ENCODE measurements at places on chromosomes 12 and 14.

GRCh38 chr12:68350753-68351152 is 18.6 kb upstream of the MDM1 start:
- DNase-seq: no peak

- no peak for DNase-seq
These were observed 167.0 kb upstream of the ALG10B start for GRCh38 chr12:38149395-38150073.

DNA sequence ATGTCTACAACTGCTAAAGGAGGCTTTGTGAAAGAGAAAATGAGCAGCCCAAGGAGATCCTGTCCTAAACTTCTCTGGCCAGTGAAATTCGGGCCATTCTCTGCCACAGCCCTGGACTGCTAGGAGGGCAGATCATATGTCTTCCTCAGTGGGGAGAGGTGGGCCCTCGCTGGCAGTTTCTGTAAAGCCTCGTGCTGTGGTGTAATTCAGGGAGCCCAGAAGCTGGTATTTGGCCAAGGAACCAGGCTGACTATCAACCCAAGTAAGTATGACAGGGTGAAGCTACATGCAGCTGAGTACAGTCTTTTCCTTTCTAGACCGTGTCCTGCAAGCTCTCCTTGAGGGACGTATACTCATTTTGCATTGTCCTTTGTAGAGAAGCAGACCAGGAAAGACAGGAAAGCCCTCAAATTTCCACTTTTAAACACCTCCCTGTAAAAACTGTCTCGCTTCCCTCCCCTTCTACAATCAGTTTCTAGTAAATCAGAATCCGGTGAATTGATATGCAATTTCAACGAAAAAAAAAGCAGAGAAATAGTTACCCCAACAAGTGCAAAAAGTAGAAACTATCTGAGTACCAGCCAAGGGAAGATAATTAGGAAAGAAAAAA is 106.8 kb downstream of the DAD1 start:
- no peak for DNase-seq

- DNase-seq: peak; percentile 52
These were observed 7.6 kb downstream of the EVL start for GRCh38 chr14:100072783-100073346.

DNA sequence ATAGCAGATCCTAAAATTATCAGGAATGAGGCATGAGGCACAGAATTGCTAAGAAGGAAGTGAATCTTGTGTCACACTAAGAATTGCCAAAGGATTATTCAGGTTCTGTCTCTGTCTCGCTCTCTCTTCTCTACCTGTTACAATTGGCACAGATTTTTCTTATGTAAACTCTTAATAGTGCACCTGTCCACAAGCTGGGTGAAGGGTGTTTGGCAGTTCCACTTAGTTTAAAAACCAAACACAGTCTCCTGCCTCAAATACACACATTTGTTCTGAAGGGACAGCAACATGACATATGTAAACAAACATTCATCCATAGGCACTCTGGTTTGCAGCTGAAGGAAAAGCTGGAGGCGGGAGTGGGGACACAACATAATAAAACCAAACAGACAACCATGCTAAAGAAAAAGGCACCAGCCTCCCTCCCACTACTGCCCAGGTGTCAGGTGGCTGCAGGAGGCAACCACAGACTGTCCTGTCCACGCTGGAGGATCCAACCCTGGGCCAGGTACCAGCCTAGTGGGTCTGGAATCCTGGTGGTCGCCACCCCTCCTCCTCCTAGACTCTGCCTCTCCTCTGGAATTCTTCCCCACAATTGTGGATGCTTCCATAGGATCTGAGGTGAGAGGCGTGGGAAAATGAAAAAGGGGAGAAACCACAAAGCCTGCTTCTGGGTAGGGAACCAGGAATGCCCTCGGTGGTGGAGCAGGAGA is 81.2 kb downstream of the TMEM260 start:
- DNase-seq: no peak
